ENCODE measurements at places on chromosomes 7 and 10.

- DNase-seq = no peak
Measured at GRCh38 chr10:35889971-35890675, 248.0 kb upstream of the FZD8 start.

DNA sequence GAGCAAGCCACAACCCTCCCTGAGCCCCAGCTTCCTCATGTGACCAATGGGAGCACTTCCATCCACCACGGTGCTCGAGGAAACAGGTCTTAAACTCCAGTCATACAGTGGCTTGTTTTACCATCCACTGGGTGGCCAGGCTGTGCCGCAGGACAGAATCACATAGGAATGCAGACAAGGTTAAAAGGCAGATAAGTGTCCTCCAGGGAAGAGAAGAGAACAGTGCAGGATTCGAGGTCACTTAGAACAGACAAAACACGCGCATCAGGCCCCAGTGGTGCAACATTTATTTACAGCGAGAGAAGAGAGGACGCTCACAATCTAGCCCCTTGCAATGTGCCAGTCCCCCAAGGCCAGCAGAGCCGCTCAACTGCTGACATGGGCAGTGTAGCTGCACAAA lies 92.8 kb downstream of the TMEM130 start:
- DNase-seq = no peak

DNA sequence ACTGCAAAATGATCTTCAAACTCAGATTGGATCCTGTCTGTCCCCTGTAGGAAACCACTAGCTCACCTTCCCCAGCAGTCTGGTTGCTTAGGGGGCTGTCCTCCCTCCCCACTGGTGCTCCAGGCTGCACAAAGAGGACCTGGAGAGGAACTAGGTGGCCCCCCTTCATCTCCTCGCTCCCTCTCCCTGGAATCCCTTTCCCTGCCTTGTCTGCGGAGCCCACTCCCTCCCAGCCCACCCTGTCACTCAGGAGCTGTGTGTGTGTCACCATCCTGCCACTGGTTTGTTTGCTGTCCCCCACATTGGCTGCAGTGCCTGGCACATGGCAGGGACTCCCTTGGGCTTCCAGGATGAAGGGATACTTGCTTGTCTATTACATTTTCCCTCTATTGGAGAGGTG lies 35.5 kb upstream of the ZMIZ2 start:
- no peak for DNase-seq

- no peak for DNase-seq
Measured at GRCh38 chr10:104301907-104302690, 33.1 kb downstream of the GSTO2 start.

DNA sequence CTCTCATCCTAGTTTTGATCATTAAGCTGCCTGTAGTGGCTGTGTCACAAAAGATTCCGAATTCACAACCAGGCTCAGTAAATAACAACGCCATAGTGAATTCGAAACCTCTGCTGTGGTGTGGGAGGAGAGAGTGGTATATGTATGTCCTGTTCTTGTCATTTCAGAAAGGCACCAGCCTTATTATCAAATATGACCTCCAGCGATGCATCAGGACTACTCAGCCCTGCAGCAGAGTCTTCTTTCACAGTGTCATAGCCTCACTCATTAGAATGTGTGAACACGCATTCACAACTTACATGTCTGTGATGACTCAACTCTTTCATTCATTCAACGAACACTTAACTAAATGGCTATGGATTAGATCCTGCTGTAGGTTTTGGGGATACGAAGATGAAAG lies 15.3 kb downstream of the AOC1 start:
- DNase-seq = no peak

GRCh38 chr10:51950371-51950995 lies 251.1 kb upstream of the CSTF2T start:
- DNase-seq = no peak

GRCh38 chr10:119370111-119370741 lies 162.9 kb downstream of the GRK5 start:
- no peak for DNase-seq

DNA sequence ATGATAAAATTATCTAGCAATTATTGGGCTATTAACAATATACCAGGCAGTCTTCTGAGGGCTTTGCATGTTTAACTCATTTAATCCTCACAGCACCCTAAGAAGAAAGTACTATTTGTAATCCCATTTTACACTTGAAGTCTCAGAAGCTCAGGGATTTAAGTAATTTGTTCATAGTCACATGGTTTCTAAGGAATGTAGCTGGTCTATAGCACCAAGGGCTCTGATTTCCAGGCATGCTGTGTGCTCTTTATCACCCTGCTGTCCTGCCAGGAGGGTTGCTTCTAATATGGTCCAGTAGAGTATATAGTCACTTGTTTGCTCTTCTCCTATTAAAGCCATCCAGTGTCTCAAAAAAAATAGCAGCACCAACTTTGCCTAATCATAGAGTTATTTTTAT lies 417.2 kb downstream of the PLXDC2 start:
- no peak for DNase-seq
